ENCODE measurements at places on chromosomes 3 and 15.

DNA sequence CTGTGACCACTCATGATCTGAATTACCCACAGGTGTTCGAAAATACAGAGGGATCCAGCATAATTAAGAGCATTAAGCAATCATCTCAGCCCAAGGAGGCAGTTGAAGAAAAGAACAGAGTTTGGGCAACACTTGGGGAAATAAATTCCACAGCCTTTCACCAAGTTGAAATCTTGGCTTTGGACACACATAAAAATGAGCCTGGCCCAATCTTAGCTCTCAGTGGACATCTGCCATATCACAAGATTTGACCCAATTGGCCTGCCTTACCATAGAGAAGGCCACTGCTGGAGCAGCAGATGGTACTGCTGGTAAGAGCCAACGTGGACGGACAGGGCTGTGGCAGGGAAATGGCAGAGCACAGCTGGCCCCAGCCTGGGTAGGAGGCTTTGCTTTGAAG is 13.0 kb downstream of the FOXP1 start:
- DNase-seq, result no peak

DNA sequence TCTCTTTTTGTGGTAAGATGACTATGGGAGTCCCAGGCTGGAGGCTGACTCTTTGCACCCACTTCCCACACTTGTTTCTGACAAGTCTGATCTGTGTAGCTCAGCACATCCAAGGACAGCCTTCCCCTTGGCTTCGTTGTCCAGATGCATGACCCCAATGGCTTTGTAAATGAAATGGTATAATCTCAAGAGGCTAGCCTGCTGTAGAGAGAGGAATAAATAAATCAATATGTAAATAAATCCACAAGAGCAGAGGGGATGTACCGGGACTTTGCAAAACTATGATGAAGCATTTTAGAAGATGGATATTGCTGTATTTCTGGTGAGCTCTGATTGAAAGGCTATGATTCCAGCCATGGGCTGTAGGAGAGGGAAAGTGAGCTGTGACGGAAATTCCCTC is 79.9 kb upstream of the NEO1 start:
- DNase-seq, result no peak

DNA sequence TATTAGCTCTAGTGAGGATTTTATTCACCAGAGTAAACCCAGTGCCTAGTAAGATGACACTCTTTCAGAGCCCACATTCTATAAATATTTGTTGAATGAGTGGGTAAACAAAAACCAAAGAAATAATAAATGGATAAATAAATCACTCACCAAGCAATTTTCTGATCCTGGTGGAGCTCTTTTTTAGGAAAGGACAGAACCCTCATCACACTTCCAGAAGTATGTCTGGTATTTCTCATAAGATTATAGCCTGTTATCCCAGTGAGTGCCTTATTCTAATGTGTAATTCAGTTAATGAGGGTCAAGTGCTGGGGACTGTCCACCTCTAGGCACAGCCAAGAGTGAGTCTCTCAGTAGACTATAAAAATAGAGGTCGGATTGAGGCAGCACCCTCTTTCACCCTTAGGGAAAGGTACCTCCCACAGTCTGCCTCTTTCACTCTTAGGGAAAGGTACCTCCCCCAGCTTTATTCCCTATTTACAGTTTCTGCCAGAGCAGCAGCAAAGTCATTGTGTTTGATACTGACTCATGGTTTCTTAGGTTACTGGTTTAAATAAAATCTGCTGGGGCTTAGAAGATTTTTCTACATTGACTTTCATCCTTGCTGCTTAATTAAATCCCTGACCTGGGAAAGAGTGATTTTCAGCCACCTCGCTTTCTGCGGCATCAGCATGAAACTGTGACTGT is 145.0 kb downstream of the STAC start:
- DNase-seq, result peak; percentile 53

GRCh38 chr3:31531452-31531991 is 1.2 kb upstream of the STT3B start:
- DNase-seq, result peak; percentile 5

DNA sequence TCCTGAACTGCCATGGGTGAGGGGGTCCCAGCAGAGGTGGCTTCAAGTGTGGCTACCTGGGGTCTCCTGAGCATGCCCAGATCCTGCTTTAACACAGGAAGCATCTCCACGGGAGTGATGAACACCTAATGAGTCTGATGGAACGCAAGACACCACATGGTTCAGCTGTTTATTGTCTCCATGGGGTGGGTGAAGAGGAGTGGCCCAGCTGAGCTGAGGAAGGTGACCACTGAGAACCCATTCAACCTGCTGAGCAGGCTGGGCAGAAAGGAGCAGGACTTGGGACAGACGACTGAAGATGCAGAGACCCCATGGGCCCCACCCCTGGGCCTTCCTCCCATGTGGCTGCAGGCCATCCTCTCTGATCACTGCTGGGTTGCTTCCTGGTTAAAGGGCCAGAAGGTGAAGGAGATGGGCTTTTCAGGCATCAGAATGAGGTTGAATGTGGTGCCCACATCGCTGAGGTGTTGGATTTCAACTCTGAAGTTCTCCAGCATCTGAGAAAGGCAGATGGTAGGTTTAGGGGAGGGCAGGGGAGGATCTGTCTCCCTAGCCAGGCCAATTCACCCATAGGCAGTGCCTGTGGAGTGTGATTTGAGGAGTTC is 29.7 kb downstream of the CYP11A1 start:
- no peak for DNase-seq

DNA sequence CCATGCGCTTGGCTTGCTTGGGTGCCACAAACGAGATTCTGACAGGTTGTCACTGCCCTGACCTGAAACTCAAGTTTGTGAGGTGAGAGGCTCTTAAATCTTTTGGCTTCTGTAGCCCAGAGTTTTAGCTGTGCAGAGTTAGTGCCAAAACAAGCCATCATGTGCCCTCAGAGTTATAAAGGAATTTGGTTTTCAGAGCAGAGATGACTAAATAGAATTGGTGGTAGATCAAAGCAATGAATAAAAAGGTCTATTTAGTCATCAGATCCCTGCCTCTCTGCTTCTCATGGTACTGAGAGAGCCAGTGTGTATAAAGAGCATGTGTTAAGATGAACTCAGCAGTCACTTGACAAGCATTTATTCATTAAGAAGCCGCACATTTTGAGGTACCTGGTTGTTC is 207.5 kb upstream of the DPH6 start:
- DNase-seq, result peak; percentile 49

DNA sequence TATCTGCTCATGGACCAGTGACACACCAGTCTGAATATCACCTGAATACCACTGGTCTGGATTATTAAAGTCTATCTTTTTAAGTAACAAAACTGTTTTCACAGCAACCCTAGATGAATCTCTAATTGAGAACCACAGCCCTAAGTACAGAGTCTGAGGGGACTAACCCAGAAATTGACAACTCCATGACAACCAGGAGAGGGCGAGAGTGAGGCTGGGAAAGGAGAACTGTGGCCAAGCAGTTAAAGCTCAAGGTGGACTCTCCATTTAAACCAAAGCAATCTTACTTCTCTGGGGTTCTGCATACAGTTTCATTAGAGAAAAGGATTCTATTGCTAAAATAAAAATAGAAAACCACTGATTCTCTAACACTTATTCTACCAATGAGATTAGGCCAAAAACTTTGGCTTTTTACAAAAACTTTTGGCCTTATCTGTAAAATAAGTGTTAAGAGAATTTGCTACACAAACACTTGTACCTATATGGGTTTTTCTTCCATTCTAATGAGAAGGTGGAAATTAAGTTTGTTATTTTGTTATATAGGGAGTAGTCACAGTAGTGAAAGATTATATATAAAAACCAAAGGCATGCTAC is 11.4 kb downstream of the NEK10 start:
- DNase-seq, result peak; percentile 50

- DNase-seq, result no peak
Measured at GRCh38 chr3:14147066-14147435, 22.2 kb downstream of the TMEM43 start.

- DNase-seq, result peak; percentile 61
Measured at GRCh38 chr3:98602078-98602678, 8.8 kb upstream of the CPOX start.

- no peak for DNase-seq
Measured at GRCh38 chr3:30982416-30983075, 88.1 kb upstream of the GADL1 start.

DNA sequence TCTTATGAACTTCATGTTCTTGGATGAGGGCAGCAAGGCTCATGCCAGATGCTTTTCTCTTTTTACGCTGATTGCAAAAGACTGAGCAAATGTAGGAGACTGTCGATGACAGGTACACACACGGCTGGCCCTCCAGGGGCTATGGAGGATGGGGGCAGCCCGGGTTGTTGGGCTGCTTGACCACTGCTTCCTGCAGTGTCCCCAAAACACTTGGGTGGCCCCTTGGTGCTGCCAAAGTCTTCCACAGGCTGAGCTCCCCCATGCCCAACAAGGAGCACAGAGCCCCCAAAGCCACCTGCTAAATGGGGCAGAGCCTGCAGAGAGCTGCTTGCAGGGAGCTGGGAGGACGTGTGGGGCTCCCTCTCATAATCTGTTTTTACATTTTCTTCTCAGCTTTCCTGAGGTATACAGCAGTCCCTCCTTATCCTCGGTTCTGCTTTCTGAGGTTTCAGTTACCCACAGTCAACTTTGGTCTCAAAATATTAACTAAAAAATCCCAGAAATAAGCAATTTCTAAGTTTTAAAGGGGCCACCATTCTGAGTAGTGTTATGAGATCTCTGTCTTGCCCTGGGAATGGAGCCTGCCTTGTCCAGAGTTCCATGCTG is 7.3 kb downstream of the PRR23E start:
- no peak for DNase-seq

GRCh38 chr3:31180274-31180673 is 285.8 kb upstream of the GADL1 start:
- DNase-seq, result no peak

GRCh38 chr3:64229903-64230302 is 4.6 kb upstream of the PRICKLE2 start:
- DNase-seq, result peak; percentile 56

- no peak for DNase-seq
Measured at GRCh38 chr3:184954251-184954650, 142.3 kb downstream of the VPS8 start.

- peak; percentile 42 for DNase-seq
Measured at GRCh38 chr15:66237513-66238235, 15.9 kb downstream of the MEGF11 start.

DNA sequence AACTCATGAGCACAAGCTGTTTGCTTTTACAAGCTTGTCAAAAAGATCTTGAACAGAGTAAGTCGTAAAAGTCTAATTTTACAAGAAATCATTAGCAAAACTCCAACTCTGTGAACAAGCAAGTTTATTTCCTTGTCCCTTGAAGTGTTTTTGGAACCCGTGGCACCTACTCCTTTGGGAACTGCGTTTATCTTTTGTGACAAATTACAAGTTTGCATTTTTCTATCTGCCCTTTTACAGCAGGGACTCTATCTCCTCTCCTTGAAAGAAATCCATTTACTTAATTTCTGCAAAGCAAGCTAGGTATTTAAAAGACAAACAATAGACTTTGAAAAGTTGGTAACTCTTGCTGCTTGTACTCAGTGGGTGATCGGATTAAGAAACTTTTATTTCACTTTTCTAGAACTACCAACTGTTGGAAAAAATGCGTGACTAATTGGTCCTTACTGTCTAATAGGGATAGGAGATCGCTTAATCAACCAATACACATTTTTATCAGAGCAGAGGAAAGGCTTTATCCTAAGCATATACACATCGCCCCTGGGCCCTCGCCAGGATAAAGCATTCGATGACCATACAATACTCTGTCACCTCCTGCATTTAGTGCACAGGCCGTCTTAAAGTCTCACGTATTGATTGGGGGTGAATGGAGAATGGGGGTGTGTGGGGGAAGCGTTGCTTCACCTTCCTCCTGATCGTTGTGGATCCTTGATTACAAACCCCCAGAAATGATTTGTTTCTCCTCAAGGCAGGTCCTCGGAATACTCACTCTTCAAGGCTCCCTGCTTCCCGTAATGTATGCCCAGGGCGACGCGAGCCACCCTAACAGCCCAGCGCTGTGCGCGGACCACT is 1.7 kb downstream of the PRTG start:
- DNase-seq, result no peak

DNA sequence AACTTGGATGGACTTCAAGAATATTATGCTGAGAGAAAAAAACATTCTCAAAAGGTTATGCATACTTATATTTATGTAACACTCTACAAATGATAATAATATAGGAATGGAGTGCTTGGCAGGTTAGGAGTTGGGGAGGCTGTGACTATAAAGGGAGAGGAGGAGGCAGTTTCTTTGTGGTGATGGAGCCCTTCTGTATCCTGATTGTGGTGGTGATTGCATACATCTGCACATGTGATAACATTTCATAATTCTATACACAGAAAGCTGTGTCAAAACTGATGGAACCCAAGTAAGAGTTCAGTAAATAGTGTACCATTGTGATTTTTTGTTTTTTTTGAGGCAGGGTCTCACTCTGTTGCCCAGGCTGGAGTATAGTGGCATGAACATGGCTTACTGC is 31.7 kb upstream of the FAM3D start:
- no peak for DNase-seq

DNA sequence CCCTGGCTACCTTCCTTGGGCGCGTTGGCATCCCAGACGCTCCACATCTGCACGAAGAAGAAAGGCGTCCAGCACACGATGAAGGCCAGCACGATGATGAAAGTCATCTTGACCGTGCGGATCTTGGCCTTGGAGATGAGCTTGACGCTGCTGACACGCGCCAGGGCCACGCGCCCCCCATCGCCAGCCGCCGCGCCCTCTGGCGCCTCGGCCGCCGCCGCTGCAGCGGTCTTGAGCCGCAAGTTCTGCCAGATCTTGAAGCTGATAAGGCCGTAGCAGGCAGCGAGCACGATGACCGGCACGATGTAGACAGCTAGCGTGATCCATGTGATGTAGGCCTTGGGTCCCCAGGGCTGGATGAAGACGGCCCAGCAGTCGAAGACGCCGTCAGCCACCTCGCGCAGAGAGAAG is 2.2 kb downstream of the OXTR start:
- no peak for DNase-seq

DNA sequence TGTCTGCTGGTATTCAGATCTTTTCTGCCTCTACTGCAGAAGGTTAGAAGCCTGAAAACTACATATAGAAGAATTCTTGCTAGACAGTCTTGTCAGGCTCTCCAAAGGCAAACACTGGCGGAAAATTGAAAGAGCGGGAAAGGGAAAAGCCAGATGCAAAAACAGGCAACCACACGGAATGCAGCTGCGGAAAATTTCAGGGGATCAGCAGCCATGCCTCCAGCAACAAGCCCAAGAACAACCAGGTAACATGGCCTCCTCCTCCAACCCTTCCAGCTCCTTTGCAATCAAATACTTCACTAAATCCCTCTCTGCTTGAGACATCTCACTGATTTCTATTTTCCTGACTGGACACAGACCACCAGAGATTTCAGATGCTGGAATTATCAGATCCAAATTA is 9.6 kb downstream of the UBP1 start:
- DNase-seq, result no peak

DNA sequence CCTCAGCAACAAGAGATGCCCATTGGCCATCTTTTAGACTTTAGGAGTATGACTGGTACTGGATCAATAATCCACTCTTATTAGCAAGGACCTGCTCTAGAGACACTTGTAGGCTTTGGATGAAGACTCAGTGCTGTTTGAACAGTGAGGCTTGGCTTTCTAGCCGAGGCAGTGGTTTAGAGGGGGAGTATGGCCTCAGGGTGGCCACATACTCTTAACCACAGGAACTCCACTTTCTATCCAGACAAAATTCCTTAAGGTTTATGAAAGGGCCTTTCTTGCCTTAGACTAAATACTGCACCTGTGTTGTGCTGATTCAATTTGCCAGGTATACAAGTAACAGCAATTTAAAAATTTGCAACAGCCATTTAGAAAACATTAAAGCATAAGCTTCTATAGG is 1046.3 kb downstream of the DIPK2A start:
- peak; percentile 80 for DNase-seq

Measured in HT1080 (cell line).